SJSA1 (cell line): ENCODE measurements at places on chromosomes 3 and 15. TPM values are rescaled to one million over a fixed set of nuclear protein-coding genes. Genes with fewer than 3 reads are reported as not detected.

DNA sequence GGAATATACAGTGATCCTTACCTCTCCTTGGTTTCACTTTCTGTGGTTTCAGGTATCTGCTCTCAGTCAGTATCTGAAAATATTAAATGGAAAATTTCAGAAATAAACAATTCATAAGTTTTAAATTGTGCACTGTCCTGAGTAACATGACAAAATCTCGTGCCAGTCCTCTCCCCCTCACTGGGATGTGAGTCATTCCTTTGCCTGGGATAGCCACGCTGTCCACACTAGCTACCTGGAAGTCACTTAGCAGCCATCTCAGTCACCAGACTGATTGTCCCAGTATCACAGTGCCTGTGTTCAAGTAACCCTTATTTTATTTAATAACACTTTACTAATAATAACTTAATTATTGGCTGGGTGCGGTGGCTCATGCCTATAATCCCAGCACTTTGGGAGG is 15.3 kb upstream of the KLHL25 start:
- no peak for DNase-seq

DNA sequence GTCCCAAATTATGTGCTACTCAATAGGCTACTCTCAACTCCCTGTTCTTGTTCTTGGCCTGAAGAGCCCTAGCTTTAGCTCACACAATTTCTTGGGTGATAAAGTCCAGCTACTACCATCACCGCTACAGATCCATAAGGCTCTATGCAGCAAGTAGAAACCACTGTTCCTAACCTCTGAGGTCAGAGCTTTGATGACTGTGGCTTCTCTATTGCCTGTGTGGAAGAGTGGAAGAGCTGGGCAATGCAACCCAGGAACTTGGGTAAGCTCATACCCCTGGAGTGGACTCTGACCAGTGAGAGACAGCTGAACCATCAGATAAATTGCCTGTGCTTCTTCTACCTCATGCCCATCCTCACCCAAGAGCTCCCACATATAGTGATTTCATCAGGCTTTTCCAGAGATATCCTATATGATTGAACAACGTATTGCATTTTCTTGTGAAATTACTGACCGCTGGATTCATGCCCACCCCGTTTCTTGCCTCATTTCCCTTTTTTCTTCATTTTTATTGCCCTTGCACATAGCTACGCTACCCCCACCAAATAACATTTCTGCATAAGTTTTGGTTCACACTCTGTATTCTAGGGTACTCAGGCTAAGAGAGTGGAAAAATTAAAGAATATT is 172.3 kb upstream of the MBNL1 start:
- DNase-seq = no peak

- DNase-seq = no peak
These were observed 8.6 kb downstream of the VPS8 start for GRCh38 chr3:184820525-184820924.

DNA sequence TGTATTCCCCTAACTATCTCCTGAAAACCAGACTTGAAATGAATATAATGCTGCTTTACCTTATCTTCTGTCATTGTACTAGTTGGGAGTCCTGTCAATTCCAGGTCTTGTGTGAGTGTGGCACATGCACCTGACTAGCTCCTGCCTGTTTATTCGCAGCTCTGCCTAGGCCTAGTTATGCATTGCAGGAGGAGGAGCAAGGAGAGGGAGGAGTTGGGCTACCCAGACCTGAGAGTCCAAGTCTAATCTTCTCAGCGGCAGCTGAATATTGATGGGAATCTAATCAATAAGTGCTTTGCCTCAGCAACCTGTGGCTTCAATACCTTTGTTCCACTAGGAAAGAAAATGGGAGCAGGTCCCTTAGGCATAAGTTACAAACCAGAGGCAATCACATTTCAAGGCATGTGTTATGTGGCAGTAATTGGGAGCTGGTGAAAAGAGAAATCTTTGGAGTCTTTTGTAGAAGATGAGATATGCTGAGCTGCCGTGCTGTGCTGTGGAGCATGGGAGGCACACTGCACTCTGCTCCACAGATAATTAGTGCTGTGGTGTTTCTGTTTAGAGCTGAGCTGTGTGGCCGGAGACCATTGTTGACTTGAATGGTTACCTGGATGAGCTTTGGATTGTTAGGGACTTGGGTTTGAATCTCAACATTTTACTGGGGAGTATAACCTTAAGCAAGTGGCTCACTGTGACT is at the start of gene SLC2A2:
Gene SLC2A2 (minus strand): TSS at position 124 of the 697 bp plus-strand sequence. CDS start 50 bp downstream, at position 74.
- no peak for DNase-seq

DNA sequence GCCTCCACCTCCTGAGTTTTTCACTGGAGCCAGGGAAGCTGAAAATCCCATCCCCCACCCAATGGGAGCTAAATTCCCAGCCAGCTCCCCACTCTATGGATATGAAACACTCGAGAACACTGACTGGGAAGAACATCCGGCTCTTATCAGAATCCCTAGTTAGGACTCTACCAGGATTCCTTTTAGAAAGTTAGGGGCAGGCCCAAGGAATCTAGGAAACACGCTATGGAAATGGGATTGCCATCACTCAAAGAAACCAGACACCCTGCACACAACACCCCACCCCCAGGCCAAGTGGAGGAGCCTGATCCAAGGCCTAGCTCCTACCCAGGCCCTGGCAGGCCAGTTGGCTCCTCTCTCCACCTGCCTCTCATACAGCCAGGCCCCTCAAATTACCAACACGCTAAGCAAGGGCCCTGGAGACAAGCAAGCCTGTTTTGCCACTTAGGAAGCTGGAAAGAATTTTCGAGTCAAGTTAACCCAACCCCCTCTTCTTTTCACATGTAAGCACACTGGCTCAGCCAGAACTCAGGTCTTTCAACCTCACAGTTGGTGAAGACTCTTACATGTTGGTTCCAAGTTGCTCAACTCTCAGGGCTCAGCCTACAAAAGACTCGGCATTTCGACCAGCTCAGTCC is 75.5 kb downstream of the RBPMS2 start:
- no peak for DNase-seq

The WDR93 gene
- 0.05 TPM in 1 of 2 replicates, not detected in the other for total RNA-seq

The HTR3E gene
- not detected in 2 replicates for total RNA-seq

The FAN1 gene
- 10.1 and 10.9 TPM in 2 replicates for total RNA-seq

The TRIM71 gene
- under 0.01 TPM in 1 of 2 replicates, not detected in the other for total RNA-seq
